ENCODE measurements at places on chromosomes 12 and 14.

DNA sequence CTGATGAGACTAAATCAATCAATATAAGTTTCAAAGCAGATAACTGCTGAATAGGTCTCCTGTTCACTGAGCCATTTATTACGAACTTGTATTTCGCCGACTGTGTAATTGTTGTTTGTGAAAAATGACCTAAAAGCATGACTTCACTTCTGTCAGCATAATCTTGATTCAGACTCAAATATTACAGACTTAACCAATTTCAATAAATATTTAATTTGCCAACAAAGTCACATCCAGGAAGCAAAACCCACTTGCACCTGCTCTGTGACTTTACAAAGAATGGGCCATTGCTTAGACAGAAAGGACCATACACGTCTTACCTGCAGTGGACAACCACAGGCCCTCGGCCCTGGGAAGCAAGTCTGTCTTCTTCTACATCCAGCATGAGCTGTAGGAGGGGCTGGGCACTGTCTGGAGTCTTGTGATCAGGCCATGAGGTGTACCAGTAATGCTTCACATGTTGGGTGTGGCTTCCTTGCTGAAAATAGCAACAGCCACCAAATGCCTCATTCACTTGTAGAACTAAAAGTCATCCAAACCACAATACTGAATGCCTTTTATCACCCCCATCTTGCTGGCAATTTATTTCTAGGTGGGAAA lies 23.5 kb upstream of the PTPRB start:
- H3K27me3 ChIP-seq = no peaks in the 10 kb centered on the region
- peaks cover 9% of the 10 kb centered on the region for H3K4me1 ChIP-seq
- H3K36me3 ChIP-seq = no peaks in the 10 kb centered on the region
- peak overlapping the region; percentile 58 for H3K27ac ChIP-seq

DNA sequence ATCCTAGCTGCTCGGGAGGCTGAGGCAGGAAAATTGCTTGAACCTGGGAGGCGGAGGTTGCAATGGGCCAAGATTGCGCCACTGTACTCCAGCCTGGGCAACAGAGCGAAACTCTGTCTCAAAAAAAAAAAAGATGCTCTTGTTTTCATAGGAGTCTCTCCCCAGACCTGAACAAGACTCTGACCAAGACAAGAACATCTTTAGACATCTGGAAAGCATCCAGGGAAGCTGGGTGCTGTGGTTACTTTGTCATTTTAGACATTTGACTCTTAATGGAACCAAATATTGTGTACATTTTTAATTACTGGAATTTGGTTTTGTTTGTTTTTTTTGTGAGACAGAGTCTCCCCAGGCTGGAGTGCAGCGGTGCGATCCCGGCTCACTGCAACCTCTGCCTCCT lies 21.1 kb upstream of the ATF1 start:
- no peak for DNase-seq
- no peaks in the 10 kb centered on the region for H3K27me3 ChIP-seq
- H3K4me1 ChIP-seq = no peaks in the 10 kb centered on the region
- peaks cover 67% of the 10 kb centered on the region for H3K36me3 ChIP-seq
- no peak overlapping the region for H3K27ac ChIP-seq
- H3K4me3 ChIP-seq = no peak overlapping the region

- no peaks in the 10 kb centered on the region for H3K36me3 ChIP-seq
- no peak overlapping the region for H3K4me3 ChIP-seq
- H3K27me3 ChIP-seq = no peaks in the 10 kb centered on the region
These were observed 1.6 kb upstream of the C12orf71 start for GRCh38 chr12:27083861-27084394.

GRCh38 chr12:12212769-12213168 lies 54.1 kb downstream of the LRP6 start:
- H3K27ac ChIP-seq = no peak overlapping the region
- H3K27me3 ChIP-seq = peaks cover 56% of the 10 kb centered on the region
- H3K4me1 ChIP-seq = peaks cover 2% of the 10 kb centered on the region
- H3K36me3 ChIP-seq = no peaks in the 10 kb centered on the region

DNA sequence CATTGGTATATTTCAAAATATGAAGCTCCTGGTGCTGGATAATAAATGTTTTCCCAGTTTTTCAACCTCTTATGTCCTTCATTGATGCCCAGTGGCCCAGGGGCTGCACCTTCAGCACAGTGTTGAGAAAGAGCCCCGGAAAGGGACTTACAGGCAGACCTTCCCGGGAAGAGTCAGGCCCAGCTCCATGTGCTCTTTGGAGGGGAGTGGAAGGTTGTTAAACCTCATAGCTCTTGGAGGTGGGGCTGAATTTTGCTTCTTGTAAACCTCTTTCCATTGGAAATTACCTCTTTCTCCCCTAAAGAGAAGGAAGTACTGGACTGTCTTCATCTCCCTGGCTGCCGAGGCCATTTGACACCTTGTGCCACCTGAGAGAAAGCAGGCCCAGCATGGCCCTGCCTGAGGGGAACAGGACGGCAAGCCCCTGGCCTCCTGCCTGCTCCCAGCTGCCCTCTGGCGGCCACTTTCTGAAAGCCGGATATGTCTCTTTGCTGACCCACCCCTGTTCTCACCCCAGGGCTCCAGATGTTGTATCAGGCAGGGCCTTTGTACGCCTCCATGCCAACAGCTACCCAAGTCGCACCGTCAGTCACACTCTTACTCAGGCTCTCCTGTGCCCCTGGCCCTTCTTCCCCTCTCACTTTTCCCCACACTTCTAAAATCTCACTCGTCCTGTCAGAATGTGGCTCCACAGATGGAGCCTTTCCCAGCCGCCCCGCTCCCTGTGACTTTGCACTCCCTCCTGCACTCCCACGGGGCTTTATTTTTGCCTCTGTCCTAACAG lies 43.0 kb downstream of the EVL start:
- no peaks in the 10 kb centered on the region for H3K27me3 ChIP-seq
- peak overlapping the region; percentile 52 for H3K27ac ChIP-seq
- no peak overlapping the region for H3K4me3 ChIP-seq
- peaks cover 76% of the 10 kb centered on the region for H3K36me3 ChIP-seq

GRCh38 chr14:99159341-99160340 lies 112.4 kb downstream of the BCL11B start:
- H3K4me1 ChIP-seq = no peaks in the 10 kb centered on the region
- no peak for DNase-seq
- no peaks in the 10 kb centered on the region for H3K36me3 ChIP-seq

DNA sequence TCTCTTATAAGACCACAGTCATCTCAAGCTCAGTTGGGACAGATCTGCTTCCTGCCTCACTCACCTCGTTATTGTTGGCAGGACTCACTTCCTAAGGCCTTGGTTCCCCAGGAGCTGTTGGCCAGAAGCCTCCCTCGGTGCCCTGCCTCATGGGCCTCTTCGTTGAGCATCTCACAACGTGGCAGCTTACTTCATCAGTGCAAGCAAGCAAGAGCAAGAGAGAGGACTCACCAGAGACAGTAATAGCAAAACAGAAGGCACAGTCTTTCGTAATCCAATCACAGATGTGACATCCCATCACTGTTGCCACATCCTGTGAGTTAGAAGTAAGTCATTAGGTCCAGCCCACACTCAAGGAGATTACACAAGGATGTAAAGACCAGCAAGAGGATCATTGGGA lies 5.1 kb upstream of the NUMB start:
- H3K4me3 ChIP-seq = no peak overlapping the region
- H3K27ac ChIP-seq = no peak overlapping the region
- H3K36me3 ChIP-seq = no peaks in the 10 kb centered on the region
- DNase-seq = no peak

DNA sequence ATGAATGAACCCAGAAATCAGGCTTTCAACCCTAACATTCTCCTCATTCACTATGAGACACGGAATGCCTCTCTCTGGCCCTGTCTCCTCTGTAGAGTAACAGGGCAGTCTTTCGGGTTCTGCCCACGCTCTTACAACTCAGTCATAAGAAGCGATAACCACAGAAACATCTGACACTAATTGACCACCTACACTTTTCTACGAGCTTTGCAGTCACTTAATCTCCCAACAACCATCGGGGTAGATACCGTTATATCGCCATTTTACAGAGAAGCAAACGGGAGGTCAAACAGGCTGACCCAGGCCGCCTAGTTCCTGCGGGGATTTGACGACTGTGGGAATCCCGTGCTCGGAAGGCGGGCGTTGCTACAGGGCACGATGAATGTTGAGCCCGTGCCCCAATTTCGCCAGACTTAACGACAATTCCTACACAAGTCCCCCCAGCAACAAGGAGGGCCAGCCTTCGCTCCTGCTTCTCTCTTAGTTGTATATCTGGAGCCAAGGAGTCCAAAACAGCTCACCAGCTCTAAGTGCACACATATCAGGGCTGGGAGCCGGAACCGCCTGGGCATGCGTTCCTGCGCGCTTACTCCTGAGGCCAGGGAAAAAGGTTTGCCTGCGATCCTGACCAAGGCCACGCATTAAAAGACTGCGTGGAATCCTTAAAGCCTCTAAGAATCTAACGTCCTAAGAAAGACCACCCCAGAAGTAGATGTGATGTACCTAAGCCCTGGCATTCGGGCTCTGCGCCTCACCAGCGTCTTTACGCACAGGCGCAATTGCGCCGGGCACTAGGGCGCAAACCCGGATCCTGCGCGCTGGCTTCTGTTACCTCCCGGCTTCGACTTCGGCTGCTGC lies 38.7 kb upstream of the TBX5 start:
- H3K27ac ChIP-seq = no peak overlapping the region
- H3K4me1 ChIP-seq = no peaks in the 10 kb centered on the region
- no peaks in the 10 kb centered on the region for H3K36me3 ChIP-seq
- no peak overlapping the region for H3K4me3 ChIP-seq
- peaks cover 27% of the 10 kb centered on the region for H3K27me3 ChIP-seq

DNA sequence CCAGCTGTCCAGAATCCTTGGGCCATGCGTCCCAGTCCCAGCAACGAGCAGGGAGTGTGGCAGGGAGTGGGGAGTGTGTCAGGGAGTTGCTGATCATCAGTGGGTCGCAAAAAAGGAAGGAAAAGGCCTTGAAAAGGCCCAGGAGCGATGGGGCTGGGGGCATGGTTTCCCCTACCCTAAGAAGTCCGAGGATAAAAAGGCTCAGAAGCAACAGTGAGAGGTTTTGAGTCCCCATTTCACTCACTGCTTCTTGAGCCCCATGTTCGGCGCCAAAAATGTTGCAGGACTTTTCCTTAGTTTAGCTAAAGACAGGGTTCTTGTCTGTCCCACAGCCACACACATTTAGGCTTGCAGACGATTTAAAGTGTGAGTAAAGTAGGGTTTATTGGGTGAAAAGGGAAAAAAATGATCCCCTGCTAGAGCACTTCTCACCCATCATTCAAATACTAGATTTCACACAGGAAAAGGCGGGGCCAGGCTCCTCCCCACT lies 189.5 kb downstream of the KCNC2 start:
- H3K36me3 ChIP-seq = no peaks in the 10 kb centered on the region
- no peak overlapping the region for H3K27ac ChIP-seq
- H3K27me3 ChIP-seq = no peaks in the 10 kb centered on the region
- H3K4me1 ChIP-seq = no peaks in the 10 kb centered on the region
- no peak for DNase-seq
- H3K4me3 ChIP-seq = no peak overlapping the region

DNA sequence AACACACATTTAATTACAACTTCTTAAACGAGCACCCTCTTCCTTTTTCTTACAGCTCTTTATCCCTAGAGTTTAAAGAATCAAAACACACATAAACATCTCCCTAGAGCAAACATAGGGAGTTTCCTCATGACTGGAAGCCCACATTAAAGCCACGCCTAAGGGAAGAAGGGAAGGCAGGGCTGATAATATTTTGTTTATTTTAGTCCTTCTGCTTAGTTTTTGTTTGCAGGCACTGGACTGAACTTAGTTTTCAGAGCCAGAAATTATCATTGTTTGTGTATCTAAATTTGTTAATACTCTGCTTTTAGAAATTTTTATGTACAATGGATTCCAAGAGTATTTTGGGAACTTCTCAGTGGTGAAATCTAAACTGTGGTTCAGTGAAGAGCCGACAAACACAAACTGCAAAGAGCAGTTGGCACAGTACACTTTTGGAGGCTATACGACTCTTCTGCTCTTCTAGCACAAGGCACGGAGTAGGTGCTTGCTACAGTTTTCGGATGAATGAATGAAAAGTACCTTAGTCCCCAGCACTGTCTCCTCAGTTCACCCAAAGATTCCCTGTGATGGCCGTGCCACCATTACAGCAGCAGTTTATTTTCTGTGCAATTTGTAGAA lies 17.6 kb upstream of the AMIGO2 start:
- H3K4me1 ChIP-seq = no peaks in the 10 kb centered on the region
- H3K27me3 ChIP-seq = no peaks in the 10 kb centered on the region
- no peaks in the 10 kb centered on the region for H3K36me3 ChIP-seq
- no peak for DNase-seq
- H3K4me3 ChIP-seq = no peak overlapping the region
- H3K27ac ChIP-seq = no peak overlapping the region

DNA sequence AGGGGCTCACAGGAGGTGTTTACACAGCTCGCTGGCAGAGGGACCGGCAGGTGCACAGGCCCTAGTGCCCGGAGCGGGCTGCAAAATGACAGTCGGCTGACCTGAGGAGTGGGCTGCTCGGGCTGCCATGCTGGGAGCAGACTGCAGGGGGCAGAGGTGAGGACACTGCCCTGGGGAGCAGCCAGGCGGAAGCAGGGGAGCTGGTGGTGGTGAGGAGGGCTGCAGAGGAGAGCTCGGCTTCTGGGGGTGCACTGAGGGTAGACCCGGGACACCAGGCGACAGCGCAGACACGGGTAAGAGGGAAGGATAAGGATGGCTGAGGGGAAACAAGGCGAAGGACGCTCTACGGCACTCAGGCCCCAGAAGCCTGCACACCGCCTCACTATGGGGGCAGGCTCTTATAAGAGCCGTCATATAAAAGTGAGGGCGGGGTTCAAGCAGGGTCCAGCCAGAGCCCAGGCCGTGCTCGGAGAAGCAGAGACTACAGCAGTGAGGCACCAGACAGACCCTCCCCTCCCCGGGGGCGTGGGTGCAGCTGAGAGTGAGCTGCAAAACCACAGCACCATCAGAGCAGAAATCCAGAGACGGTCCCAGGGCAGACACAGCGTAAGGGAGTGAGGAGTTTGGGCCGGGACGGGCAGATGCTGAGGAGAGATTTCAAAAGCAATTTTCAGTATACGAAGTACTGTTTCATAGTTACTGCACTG lies 62.5 kb downstream of the CCDC88C start:
- H3K4me1 ChIP-seq = peaks cover 96% of the 10 kb centered on the region
- no peaks in the 10 kb centered on the region for H3K27me3 ChIP-seq
- no peak for DNase-seq
- peak overlapping the region; percentile 59 for H3K27ac ChIP-seq
- peaks cover 49% of the 10 kb centered on the region for H3K36me3 ChIP-seq

DNA sequence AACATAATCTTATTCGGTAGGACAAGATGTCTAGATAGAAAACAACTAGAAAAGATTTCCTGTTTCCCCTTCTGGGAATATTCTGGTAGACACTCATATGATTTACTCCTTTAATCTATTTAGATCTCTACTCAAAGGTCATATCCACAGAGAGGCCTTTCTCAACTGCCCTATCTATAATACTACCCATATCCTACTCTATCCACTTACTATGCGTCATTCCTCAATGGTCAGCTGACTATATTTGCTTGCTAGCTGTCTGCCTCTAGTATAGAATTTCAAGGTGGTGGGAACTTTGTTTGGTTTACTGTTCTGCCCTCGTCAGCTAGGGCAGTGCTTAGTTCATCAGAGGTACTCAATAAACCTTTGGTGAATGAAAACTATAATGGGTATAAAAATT lies 157.8 kb upstream of the PKP2 start:
- no peak for DNase-seq
- H3K27me3 ChIP-seq = no peaks in the 10 kb centered on the region
- no peaks in the 10 kb centered on the region for H3K36me3 ChIP-seq

Measured in natural killer cell (primary cell).